A172 (cell line): ENCODE measurements at places on chromosomes 13 and 19.
A peak's percentile ranks its signal among the peaks of the same experiment; 100 is the strongest.

DNA sequence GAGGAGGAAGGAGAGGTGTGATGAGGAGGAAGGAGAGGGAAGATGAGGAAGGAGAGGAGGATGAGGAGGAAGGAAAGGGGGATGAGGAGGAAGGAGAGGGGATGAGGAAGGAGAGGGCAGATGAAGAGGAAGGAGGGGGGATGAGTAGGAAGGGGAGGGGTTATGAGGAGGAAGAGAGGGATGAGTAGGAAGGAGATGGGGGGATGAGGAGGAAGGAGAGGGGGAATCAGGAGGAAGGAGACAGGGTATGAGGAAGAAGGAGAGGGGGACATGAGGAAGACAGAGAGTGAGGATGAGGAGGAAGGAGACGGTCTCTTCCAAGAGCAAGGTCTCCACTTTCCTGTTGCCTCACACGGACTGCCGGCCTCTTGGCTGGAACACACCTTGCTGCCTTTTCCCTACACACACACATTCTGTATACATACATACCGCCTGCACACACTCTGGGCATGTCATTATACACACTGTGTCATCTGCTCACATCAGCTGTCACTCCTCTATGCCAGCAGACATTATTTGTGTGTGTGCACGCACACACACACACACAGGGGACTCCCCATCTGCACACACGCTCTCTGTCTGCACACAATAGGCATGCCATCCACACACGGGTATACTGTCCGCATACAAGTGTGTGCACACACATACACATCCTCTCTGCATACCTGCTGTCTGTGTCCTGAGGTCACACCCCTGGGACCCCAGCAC lies 11.1 kb upstream of the VSTM2B start:
- no peak for DNase-seq

DNA sequence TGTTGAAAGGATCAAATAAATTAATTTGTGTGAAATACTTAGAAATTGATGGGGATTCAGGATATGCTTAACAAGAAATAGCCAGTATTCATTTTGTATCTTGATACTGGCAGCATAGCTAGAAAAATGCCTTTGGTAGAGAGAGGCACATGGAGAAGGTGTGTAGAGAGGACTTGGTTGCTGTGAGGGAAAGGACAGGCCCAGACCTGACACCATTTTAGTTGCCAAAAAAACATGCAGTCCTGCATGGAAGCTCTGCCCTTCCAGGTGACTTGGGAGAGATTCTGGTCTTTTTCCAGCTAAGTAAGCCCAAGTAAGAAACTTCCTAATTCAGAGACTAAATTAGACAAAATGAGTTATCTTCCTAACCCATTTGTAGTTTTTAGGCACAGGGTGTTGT lies 335.0 kb downstream of the RFC3 start:
- peak; percentile 12 for DNase-seq

DNA sequence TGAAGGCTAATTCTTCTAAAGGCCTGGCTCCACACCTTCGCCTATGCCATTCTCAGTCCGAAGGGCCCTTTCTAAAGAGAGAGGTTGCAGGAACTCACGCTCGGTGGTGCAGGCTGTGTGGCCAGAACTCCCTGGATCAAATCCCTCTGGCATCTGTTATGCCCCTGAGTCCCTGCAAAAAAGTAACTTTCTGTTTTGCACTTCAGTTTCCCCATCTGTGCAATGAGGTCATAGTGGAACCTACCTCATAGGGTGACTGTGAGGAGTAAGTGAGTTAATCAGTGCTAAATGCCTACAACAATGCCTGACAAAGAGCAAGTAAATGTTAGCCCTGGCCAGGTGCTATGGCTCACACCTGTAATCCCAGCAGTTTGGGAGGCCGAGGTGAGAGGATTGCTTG lies 7.3 kb downstream of the IGSF23 start:
- DNase-seq: no peak

GRCh38 chr13:71583581-71583980 lies 283.4 kb downstream of the DACH1 start:
- DNase-seq: no peak

- DNase-seq: no peak
Observed at GRCh38 chr13:110624766-110625756, 9.7 kb downstream of the NAXD start.

GRCh38 chr13:94548382-94548781 lies 47.6 kb downstream of the TGDS start:
- DNase-seq: no peak

GRCh38 chr13:101053301-101054093 lies 362.8 kb downstream of the NALCN start:
- DNase-seq: no peak

DNA sequence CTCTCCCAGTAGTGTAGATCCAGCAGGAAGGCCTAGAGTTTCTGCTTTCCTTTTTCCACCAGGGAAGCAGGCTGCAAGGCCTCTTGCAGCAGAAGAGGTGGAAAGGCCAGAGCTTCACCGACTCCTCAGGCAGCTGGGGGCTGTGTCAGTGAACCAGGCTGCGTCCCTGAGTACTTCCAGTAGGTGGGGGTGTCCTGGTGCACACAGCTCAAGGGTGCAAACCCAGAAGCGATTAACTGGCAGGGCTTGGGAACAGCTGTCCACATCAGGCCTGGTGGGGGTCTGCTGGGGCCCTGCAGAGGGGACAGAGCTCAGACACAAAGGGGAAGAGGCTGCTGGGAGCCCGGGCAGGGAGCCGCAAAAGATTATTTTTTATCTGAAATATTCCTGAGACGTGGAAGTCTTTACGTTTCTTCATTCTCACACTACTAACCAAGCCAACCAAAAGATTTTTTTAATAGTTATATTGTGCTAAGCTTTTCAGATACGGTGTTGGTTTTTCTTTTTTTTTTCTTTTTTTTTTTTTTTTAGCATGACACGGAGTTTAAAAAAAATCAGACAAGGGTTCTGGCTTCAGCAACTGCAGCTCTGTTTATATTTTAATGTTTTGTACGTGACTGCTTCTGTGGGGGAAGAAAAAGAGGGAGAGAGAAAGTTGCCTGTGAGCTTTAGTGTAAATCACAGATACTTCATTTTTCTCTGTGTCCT lies 11.0 kb downstream of the TSHZ3 start:
- peak; percentile 46 for DNase-seq

DNA sequence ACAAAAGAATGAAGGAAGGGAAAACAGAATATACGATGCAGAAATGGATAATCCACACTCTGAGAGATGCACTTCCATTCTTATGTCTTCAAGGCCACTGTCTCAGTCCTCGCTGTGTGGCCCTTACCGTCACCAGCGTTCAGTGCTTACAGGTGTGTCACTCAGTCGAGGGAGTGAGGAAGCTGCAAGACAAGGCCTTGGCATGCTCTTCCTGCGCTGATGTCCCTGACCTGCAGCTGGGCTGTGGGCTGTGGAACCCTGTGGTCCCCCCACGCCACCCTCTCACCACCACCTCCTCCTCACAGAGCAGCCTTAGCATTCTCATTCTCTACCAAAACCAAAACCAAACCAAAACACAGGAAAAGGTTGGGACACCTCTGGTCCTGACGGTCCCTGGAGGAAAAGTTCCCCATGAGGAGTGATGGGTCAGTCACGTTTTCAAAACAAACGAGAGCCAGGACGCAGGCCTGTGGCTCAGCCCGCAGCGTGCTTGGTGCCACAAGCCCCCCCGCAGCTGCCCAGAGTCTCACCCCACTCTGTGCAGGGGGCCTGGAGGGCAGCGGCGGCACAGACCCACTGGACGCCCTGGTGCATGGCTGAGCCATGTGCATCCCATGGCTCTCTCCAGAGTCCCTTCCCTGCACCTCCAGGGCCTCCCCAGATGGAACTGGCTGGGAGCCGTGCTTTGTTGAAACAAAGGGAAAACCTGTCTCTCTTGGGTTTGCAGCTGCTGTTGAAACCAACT lies 48.2 kb upstream of the GPR183 start:
- DNase-seq: no peak

GRCh38 chr19:33938821-33939220 lies 142.2 kb downstream of the KCTD15 start:
- DNase-seq: no peak

DNA sequence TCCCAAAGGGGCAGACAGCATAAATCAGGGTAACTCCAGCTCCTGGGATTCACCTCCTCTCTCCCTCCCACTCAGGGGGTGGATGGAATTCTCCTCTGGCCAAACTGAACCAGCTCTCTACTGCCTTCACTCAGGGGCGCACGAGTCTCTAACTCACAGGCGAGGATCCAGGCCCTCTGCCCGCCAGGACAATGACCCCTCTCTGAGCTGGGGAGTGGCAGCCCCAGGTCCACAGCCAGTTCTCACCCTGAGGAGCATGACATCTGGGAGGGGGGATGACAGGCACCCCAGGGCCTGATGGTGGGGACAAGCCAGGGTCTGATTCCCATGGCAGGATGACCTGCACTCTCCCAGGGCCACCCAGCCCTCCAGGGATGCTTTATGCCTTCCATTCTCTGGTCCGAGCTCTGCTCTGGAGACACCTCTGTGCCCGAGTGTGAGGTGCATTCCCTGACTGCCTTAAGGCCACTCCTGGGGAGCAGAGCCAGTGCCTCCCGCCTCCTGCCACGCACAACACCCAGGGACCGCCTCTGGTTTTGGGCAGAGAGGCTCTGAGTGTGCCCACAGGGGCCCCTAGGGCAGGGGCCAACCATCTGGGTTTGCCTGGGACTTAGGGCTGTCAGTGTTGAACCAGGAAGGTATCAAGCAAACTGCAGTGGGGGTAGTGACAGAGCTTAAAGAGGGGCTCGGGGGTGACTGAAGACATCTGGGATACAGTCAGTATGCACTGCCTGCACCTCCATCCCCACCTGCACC lies 66.2 kb downstream of the GNG7 start:
- no peak for DNase-seq

DNA sequence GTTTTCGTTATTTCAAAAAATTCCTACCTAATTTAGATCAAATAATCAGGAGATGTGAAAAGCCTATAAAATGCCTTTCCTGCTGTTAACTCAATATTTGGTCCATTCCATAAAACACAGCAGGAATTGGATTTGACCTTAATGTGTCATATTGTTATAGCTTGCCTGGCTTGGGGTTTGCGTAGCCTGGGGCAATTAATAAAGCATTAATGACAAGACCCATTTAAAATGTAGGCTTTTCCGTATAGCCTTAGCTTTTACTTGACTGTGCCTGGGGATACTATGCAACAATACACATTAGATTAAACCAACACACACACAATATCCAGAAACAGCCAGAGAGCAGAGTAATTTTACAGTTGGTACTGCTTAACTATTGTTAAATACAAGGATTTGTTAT lies 117.2 kb upstream of the MAB21L1 start:
- DNase-seq: no peak

DNA sequence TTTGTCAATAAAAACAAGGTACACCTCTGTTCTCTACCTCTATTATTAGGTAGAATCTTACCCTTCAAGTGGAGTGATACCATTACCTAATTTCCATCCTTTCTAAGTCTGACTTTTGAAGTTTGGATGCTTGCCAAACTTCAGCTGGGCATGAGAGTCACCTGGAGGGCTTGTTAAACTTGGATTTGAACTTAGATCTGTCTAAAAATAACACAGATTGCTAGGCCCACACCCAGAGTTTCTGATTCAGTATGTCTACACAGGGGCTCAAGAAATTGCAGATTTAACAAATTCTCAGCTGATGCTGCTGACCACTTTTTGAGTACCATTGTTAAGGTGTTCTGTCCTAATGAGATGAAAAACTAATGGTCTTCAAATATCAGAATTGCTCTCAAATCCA lies 512.2 kb downstream of the LMO7 start:
- no peak for DNase-seq

DNA sequence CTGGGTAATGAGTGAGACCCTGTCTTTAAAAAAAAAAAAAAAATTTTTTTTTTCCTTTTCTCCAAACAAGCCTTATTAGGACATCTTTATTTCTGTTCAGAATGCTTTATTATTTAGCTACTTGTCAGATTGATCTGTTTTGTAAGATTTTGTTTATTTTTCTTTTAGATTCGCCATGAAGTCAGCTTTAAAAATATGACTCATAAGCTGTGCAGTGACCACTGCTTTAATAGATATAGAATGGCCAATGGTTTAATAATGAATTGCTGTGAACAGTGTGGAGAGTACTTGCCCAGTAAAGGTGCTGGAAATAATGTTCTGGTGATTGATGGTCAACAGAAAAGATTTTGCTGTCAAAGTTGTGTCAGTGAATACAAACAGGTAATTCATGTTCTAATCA lies 47.7 kb downstream of the ZMYM2 start:
- DNase-seq: peak; percentile 7

- DNase-seq: no peak
Observed at GRCh38 chr13:81318231-81319019, 977.5 kb upstream of the SPRY2 start.

DNA sequence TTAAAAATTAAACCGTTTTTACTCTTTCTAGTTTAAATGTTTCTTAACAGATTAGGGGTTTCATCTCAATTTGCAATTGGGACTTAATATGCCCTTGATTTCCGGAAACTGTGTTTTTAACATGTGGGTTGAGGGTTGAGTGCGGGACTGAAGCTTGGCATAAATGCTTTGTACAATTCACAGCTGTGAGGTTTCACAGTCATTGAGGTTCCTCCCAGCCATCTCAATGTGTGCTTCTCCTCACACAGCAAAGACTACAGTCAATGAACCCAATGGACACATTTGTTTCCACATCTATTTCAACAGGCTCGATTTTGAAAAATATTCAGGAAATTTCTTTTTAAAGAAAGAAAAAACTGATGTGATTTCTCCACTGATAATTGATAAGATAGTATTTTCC lies 328.6 kb downstream of the TBC1D4 start:
- no peak for DNase-seq

DNA sequence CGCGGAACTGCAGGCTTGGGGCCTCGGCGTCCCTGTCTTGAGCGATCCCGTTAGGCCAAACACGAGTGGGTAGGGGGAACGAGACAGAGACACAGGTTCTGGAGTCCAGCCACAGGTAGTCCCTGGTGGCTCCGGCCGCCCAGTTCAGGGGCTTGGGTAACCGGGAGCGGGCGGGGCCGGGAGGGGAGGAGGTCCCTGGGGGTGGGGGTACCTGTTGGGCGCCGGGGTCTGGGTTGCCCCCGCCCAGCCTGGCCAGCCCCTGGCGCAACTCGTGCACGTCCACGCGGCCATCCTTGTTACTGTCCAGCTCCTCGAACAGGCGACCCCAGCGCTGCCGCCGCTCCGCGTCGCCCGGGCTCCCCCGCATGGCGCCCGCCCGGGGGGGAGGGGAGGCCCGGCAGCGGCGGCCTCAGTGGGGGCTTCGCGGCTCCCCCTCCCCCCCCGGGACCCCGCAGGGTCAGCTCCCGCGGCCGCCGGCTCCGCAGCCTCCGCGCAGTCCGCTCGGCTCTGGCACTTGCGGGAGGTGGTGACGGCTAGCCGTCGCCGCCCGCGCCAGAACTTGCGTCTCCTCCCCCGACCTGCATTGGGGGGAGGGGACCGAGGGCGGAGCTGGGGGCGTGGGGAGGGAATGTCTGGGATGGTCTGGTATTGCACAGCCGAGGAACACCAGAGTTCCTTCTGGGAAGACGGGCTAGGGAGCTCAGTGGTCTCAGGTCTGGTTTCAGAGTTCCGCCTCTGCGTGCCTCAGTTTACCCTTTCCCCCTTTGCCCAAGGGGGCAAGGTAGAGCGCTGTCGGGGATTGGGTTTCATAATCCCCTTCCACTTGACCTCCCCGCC lies at the start of gene SLC25A23:
SLC25A23 (minus strand) TSS at position 531 of the 837 bp plus-strand sequence; CDS start at position 367, 164 bp downstream.
- DNase-seq: peak; percentile 65
